ENCODE measurements at places on chromosomes 5 and 9.

DNA sequence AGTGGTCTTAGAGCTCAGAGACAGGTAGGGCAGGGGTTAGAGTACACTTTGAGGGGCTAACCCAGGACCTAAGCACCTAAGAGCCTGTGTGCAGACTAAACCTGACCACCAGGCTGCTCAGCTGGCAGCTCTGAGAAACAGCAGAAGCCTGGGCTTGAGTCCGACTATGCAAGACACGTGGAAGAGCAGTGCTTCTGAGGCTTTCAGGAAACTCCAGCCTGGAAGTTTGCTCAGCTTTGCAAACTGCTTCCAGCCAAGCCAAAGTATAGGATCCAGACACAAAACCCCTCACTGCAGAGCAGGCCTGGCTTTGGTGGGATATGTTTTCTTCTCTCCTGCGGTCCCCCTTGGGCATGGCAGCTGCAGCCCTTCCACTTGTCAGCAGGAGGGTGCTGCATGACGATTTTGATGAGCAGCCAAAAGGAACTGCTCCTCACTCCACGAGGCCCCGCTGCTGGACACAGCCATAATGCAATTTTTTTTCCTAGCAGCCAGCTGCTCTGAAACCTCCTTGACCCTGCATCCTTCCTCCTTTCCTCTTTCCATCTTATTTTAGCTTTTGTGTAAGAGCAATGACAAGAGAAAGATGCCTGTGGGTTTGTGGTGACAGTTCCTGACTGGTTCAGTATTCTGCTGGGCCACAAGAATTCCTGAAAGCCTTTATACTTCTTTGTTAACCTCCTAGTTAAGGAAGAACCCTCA lies 123.1 kb downstream of the LIFR start:
- no peaks in the 10 kb centered on the region for H3K36me3 ChIP-seq
- peak overlapping the region; percentile 58 for H3K27ac ChIP-seq
- peaks cover 22% of the 10 kb centered on the region for H3K4me1 ChIP-seq
- H3K27me3 ChIP-seq, result no peaks in the 10 kb centered on the region
- H3K4me3 ChIP-seq, result no peak overlapping the region
- DNase-seq, result peak; percentile 94

GRCh38 chr5:39121315-39121714 lies 47.1 kb upstream of the RICTOR start:
- no peak overlapping the region for H3K27ac ChIP-seq
- H3K4me1 ChIP-seq, result no peaks in the 10 kb centered on the region
- no peaks in the 10 kb centered on the region for H3K27me3 ChIP-seq
- no peaks in the 10 kb centered on the region for H3K36me3 ChIP-seq
- H3K4me3 ChIP-seq, result no peak overlapping the region

- H3K4me3 ChIP-seq, result peak overlapping the region; percentile 98
- peaks cover 26% of the 10 kb centered on the region for H3K36me3 ChIP-seq
- H3K27me3 ChIP-seq, result no peaks in the 10 kb centered on the region
- no peak for DNase-seq
These were observed 1.0 kb downstream of the NAIF1 start for GRCh38 chr9:128065907-128066712.

DNA sequence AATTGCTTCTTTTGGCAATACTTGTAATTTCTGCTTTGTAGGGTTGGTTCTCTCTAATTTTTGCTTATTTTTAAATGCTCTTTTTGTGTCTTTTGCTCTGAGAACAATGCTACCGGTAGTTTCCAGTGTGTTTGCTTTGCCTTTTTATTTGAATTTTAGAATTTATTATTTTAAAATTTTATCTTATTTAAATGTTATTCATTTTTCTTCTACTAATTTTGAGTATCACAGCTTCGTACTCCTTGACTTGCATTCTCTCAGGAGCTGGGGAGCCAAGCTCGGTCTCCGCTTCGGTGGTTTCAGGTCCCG lies 45.9 kb downstream of the ANXA2R start:
- DNase-seq, result no peak
- H3K4me3 ChIP-seq, result peak overlapping the region; percentile 52
- H3K27me3 ChIP-seq, result no peaks in the 10 kb centered on the region
- peaks cover 10% of the 10 kb centered on the region for H3K4me1 ChIP-seq
- peak overlapping the region; percentile 88 for H3K27ac ChIP-seq

DNA sequence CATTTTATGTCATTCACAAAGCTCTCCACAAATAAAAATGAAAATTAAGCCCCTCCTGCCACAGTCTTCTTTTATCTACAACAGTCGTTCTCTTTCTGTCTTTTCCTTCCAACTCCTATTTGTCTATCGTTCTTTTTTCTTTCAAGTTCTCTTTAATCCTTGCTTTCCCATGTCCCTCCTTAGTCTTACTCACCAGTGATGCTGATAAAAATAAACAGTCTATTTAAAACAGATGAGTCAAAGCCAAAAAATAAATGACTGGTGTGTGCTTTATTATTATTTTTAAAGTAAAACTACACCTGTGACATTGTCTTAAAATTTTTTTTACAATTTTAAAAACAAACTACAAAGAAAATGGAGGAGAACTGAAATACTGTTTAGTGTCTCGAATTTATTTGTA lies 137.1 kb upstream of the TMEM161B start:
- no peak for DNase-seq
- no peak overlapping the region for H3K4me3 ChIP-seq
- no peaks in the 10 kb centered on the region for H3K27me3 ChIP-seq
- H3K4me1 ChIP-seq, result no peaks in the 10 kb centered on the region

GRCh38 chr9:132998831-132999635 lies 20.5 kb downstream of the GFI1B start:
- peaks cover 53% of the 10 kb centered on the region for H3K27me3 ChIP-seq
- H3K27ac ChIP-seq, result no peak overlapping the region
- peaks cover 6% of the 10 kb centered on the region for H3K4me1 ChIP-seq
- no peak overlapping the region for H3K4me3 ChIP-seq
- no peak for DNase-seq
- no peaks in the 10 kb centered on the region for H3K36me3 ChIP-seq

DNA sequence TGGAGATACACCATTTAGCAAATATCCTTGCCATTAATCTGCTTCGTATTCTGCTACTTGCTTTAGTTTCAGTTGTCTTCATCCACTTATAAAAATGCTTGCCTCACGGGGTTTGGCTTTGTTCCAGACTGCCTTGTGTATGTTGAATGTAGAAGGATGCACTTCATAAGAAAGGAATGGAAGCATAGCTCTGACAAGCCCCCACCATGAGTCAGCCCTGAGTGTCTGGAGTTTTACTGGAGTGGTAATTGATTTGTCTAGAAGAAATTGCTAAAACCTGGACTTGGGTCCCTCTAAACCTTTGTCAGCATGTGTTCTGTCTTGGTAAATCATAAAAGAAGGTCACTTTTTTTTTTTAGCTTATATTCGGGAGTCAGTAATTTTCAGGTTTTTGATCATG lies 4.6 kb downstream of the TEX48 start:
- peaks cover 5% of the 10 kb centered on the region for H3K4me1 ChIP-seq
- H3K4me3 ChIP-seq, result no peak overlapping the region
- H3K27me3 ChIP-seq, result no peaks in the 10 kb centered on the region
- peak; percentile 100 for DNase-seq
- H3K27ac ChIP-seq, result peak overlapping the region; percentile 91

DNA sequence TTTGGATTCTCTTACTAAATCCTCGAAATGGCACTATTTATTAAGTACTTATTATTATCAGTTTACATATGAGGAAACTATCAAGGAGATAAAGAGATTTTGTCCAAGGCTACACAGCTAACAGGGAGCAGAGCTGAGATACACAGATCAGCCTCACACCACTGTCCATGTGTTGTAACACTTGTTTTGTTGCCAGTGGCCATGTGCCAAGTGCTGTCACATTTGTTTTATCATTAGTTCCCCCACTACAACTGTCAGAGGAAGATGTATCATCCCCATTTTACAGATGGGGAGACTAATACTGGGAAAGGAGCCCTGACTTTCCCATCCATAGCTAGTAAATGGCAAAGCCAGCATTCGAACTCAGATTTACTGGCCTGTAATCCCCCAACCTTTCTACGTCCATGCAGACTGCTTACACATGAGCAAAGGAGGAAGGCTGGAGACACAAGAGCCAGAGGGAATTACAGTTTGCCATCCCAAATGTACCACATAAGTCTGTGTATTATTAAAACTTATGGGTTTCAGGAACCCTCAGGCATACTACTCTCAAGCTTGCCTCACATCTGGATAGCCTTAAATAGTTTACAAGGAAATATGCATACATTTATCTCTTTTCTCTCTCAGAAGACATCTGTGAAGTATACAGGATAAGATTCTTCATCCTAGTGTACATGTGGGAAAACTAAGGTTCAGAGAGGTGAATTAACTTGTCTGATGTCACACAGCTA lies 25.1 kb downstream of the PAPPA start:
- H3K36me3 ChIP-seq, result peaks cover 56% of the 10 kb centered on the region
- H3K4me1 ChIP-seq, result peaks cover 5% of the 10 kb centered on the region
- no peaks in the 10 kb centered on the region for H3K27me3 ChIP-seq

- peaks cover 73% of the 10 kb centered on the region for H3K4me1 ChIP-seq
- no peak for DNase-seq
- no peak overlapping the region for H3K4me3 ChIP-seq
- peak overlapping the region; percentile 95 for H3K27ac ChIP-seq
These were observed 27.7 kb downstream of the NEK6 start for GRCh38 chr9:124285490-124285889.

GRCh38 chr9:19030899-19031298 lies 2.1 kb downstream of the SAXO1 start:
- H3K27ac ChIP-seq, result no peak overlapping the region
- no peaks in the 10 kb centered on the region for H3K36me3 ChIP-seq
- H3K27me3 ChIP-seq, result no peaks in the 10 kb centered on the region
- peak; percentile 3 for DNase-seq
- H3K4me3 ChIP-seq, result no peak overlapping the region
- H3K4me1 ChIP-seq, result peaks cover 1% of the 10 kb centered on the region

DNA sequence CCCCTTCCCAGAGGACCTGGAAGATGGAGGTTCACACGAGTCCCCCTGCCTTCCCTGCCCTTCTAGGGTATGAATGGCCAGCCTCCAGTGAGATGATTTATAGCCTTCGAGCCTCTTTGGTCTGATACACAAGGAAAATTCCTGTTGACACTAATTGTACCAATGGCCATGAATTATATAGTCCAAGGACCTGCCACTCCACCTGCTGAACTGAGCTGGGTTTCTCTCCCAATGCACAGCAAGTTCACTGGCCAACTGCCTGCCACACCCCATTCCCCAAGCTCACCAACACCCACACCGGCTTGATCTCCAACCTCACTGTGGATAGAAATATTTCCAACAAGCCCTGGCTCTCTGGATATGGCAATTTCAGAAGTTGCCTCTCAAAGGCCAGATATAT lies 9.3 kb upstream of the ADRA1B start:
- no peak for DNase-seq
- H3K4me3 ChIP-seq, result no peak overlapping the region
- H3K36me3 ChIP-seq, result no peaks in the 10 kb centered on the region
- peaks cover 26% of the 10 kb centered on the region for H3K4me1 ChIP-seq
- H3K27ac ChIP-seq, result no peak overlapping the region
- H3K27me3 ChIP-seq, result no peaks in the 10 kb centered on the region

DNA sequence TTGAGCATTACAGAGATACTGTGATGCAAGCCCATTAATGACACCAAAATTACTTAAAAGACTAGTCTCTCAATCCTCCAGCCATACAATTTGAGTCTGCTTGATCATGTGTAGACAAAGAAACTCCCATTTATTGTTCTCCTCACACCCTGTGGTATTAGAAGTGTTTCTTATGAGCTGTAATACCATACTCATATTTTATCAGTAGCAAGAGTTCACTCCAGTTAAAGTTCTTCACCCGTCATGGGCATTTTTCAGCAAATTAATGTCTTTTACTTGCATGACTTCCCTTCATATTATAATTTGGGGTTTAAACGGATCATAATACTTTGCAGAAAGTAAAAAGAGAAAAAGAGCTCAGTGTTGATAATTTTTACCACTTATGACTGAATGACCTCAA lies 242.9 kb downstream of the BNC2 start:
- no peaks in the 10 kb centered on the region for H3K27me3 ChIP-seq
- no peak overlapping the region for H3K4me3 ChIP-seq
- peak overlapping the region; percentile 92 for H3K27ac ChIP-seq
- H3K36me3 ChIP-seq, result peaks cover 6% of the 10 kb centered on the region
- DNase-seq, result peak; percentile 39

GRCh38 chr5:66143473-66144073 lies 527 bp upstream of the SREK1 start:
- peak overlapping the region; percentile 88 for H3K4me3 ChIP-seq
- no peak for DNase-seq
- H3K27me3 ChIP-seq, result no peaks in the 10 kb centered on the region
- no peaks in the 10 kb centered on the region for H3K36me3 ChIP-seq
- peak overlapping the region; percentile 92 for H3K27ac ChIP-seq
